ENCODE measurements at places on chromosomes 4 and X. TPM values are rescaled to one million over a fixed set of nuclear protein-coding genes. Genes with fewer than 3 reads are reported as not detected.

TMPRSS11B gene
- not detected for total RNA-seq

ALB gene
- total RNA-seq: 0.22 TPM

UTP3 gene
- 38.5 TPM for total RNA-seq

UGT2B17 gene
- total RNA-seq: not detected

CD99 gene
- 325 TPM for total RNA-seq

LRAT gene
- 0.55 TPM for total RNA-seq

ARHGEF6 gene
- total RNA-seq: 3.3 TPM

CXXC4 gene
- not detected for total RNA-seq

SPANXA1 gene
- not detected for total RNA-seq

- peak; percentile 61 for DNase-seq
Measured at GRCh38 chr4:127586922-127587571, 45.7 kb upstream of the INTU start.

DNA sequence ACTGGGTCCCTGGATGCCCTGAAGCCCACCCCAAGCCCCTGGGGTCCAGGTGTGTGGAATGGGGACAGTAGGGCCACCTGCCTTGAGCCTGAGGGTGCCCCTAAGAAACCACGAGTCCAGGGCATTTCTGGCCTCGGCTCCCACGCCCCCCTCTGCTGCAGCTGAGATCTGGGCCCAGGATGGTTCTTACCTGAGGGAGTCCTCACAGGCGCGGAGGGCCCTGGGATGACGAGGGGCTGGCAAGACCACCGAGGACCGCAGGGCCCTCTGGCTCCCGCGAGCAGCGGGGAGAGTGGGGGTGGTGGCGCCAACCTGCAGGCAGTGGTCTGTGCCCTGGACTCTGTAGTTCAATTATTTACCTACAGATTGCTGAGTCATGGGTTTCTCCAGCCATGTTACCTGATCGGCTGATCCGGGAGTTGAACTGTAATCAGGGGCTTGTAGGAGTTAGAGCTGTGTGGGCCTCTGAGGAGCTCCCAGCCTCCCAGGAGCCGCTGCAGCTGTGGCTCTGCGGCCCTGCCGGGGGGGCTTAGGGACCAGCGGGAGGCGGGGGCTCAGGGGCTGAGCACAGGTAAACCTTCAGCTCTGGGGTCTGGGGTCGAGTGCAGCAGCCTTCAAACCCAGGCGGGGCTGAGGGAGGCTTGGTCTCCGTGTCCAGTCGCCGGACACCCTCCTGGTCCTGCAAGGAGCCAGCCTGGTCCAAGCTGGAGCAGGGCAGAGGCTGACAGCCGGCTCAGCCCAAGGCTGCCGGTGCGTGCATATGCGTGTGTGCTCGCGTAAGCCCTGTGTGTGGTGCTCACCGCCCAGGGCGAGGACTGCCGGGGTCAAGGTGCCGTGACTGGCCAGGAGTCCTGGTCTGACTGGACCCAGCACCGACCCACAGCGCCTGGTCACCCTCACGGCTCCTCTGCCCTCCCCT, at the start of gene SLC26A1:
Gene SLC26A1 (minus strand): TSS at position 294 of the 919 bp plus-strand sequence. CDS start 1,701 bp downstream, outside the sequence.
- peak; percentile 4 for DNase-seq

DNA sequence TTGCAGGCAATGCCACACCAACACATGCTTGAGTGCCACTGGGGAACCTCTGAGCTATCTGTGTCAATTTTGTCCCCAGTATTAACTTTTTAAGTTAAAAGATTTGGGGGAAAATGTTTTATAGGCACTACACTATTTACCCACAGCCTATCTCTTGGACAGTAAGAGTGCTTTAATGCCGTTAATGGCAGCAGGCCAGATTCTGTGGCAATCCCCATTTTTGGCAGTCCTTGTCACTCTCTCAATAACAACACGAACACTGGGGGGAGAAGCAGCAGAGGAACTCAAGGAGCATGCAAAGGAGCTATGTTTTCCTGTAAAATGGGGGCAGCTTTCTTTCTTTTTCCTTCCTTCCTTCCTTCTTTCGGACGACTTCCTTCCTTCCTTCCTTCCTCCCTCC, 168.6 kb downstream of the NSUN7 start:
- peak; percentile 65 for DNase-seq

GRCh38 chr4:36549252-36549651, 267.8 kb downstream of the DTHD1 start:
- DNase-seq: peak; percentile 23

- DNase-seq: no peak
Measured at GRCh38 chr4:183766140-183766539, 107.0 kb downstream of the TRAPPC11 start.

GRCh38 chrX:130575831-130576389, 174.1 kb downstream of the RBMX2 start:
- peak; percentile 56 for DNase-seq

GRCh38 chr4:117137145-117137544, 51.8 kb upstream of the TRAM1L1 start:
- peak; percentile 81 for DNase-seq

DNA sequence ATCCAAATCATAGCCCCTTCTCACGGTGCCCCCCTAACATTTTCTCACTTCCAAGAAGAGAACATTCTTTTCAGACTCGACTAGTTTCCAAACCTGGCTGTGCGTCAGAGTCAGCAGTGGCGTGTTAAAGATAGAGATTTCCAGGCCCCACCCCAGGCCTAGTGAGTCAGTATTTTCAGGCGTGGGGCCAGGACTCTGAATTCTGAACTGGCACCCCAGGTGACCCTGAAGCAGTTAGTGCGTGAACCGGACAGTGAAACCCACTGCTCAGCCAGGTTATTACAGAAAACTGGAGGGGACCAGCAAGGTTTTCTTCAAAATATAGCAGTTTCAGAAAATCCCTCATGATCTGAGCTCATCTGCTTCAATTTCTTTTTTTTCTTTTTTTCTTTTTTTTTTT, 35.0 kb upstream of the BCOR start:
- DNase-seq: peak; percentile 80

DNA sequence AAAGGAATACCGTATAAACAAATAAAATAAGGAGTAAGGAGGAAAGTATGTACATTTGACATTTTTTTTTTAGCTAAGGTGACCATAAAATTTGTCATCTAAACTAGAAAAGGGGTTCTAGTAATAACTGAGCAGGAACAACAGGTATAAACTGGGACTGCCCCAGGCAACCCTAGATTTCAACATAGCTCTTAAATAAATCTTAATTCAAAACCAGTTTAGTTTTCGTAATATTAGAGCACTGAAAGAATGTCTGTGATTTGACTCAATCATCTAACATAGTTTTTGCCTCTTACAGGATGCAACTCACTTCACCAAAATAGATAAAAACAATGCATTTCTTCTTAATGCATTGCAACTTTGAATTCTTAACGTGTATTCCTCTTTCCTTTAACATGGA, 257.7 kb downstream of the ADAMTS3 start:
- peak; percentile 96 for DNase-seq

- DNase-seq: no peak
Measured at GRCh38 chr4:48554606-48555005, 64.6 kb downstream of the ZAR1 start.

DNA sequence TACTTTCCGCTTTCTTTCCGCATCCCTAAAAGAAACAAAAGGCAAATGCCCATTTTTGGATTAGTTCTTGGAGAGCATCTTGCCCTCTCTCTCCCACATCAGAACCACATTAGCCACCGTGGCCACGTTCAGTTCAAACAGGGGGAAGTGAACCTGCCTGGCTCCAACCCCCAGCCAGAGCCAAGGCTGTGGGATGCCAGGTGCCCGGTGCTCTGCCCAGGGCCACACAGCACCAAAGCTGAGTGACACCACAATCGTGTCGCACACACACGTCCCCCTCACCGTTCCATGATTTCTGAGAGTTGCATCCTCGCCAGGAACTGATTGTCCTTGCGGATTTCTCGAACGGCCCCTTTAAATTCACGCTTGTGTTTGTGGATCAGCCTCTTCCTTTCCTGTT, 24.3 kb downstream of the NOP14 start:
- no peak for DNase-seq

DNA sequence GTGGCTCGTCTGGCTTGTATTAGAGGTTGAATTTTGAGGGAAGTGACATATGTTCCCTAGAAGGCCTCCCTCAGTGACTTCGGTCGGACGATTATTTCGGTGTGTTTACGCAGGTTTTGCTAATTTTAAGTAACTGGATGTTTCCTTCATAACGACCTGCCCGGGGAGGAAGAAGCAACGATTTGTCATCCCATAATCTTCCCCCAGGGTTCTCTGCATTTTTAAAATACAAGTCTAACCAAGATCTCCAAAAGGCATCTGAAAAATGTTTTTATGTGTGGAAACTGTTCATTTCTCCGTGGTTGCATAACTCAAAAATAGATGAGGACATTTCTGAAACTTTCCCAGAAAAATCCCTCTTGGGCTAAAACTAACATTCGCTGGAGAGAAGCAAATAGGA, 195.4 kb downstream of the SHOX start:
- DNase-seq: no peak

DNA sequence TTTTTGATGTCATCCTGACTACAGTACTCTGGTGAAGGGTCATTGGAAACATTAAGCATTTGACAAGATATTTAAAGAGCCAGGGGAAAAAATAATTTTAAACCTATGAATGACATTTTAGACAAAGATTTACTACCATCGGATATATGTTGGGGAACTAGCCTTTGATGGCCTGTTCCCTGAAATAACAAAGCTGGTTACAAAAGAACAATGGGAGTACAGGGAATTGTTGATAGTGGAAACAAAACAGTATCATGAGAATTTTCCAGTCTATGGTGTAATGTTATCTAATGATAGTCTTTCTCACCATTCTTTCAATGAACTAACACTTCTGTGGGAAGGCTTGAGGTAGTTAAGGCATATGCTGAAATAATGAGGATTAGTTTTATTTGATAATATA, 125.9 kb upstream of the KLHL4 start:
- no peak for DNase-seq

DNA sequence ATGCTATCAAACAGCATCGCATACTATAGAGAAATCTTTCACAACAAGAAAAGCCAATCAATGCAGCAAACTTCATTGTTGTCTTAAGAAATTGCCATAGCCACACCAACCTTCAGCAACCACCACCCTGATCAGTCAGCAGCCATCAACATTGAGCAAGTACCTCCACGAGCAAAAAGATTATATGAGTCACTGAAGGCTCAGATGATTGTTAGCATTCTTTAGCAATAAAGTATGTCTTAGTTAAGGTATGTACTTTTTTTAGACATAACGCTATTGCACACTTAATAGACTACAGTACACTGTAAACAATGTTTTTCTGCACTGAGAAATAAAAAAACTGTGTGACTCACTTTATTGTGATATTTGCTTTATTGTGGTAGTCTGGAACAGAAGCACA, 37.8 kb upstream of the FUNDC1 start:
- DNase-seq: peak; percentile 88

DNA sequence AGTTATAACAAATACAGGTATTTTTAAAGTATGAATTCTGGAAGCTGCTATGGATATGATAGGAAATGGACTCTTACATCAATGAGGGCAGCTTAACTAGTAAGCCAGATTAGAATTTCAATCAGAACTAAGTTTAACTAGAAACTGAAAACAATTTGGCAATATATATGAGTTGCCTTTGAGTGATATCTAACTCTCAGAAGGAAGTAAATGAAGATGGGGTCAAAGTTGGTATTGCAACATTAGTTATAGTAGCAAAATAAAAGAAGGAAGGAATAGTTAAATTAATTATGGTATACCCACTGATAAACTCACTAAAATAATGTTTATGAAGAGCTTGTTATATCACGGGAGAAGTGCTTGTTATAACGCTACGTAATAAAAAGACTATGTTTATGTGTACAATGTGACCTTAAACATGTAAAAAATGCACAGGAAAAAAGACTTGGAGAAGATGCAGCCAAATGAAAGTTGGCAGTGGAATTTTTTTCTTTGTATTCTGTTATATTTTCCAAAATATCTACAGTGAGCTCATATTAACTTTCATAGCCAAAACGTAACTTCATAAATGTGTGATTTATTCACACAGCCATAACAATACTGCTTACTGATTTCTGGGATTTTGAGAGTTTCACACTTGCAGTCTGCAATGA, 34.5 kb downstream of the PHKA2 start:
- no peak for DNase-seq

DNA sequence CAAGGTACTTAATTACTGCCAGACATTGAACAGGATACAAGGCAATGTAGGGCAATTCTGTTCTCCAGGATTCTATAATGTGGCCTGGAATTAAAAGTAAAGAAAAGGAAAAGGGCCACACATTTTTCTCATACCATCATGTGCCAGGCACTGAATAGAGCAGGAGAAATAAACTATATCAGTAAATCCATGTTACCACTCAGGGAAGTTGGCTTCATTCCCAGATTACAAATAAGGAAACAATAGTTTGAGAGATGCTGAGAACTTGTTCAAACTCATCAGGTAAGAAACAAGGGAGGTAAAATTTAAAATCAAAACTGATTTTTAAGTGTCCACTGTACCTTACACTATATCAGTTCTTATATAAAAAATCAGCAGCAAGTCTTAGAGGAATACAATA, 645.0 kb upstream of the ATOH1 start:
- DNase-seq: peak; percentile 18

- peak; percentile 77 for DNase-seq
Measured at GRCh38 chr4:40662962-40663604, 33.4 kb upstream of the RBM47 start.

GRCh38 chr4:133623847-133624246, 474.8 kb downstream of the PCDH10 start:
- no peak for DNase-seq

GRCh38 chrX:42952621-42953020, 174.7 kb upstream of the PPP1R2C start:
- DNase-seq: peak; percentile 21

DNA sequence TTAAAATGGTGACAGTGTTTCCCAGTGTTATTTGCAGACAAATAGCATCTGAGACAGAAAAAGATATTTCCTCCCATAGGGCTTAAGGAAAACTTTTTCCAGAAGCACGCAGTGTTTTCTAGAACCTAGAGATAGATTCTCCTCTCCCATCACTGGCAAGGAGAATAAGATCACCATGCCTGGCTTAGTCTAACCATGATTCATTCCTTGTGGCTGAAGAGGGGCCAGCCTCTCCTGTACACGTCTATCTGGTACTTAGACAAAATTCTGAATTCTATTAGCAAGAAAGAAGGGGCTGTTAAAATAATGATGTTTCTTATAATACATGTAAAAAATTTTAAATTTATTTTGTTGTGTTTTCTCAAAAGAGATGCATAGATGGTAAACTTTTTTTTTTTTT, 296.1 kb upstream of the LDB2 start:
- DNase-seq: no peak

DNA sequence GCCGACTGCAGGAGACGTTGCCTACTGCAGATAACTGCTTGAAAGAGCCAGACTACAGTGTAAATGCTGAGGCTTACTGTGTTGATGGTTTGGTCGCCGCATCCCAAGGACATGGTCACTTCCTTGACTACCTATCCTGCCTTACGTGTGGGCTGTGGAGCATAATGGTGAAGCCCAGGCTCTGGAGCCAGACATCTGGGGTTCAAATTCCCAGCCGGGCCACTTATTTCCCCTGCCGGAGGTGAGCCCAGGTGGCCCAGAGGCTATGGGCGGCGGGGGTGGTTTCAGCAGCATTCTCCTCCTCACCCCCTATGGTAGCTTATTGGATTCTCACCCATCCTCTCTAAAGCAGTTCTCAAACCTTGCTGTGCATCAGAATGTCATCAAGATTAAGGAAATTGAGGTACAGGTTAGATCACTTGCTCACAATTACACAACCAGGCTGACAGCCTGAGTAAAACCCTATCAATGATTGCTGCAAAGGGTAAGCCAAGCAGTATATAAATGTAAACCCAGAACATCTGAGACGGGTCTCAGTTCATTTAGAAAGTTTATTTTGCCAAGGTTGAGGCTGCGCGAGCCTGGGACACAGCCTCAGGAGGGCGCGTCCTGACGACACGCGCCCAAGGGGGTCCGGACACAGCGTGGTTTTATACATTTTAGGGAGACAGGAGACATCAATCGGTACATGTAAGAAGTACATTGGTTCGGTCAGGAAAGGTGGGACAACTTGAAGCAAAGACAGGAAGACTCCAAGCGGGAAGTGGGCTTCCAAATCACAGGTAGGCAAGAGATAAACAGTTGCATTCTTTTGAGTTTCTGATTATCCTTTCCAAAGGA, 48.5 kb downstream of the EVC start:
- DNase-seq: no peak
